Endothelial cell of umbilical vein (primary cell): ENCODE measurements at places on chromosomes 16 and 17. TPM values are rescaled to one million over a fixed set of nuclear protein-coding genes. Genes with fewer than 3 reads are reported as not detected.

ALOX12 gene
- polyA plus RNA-seq, result not detected in 2 replicates

DNA sequence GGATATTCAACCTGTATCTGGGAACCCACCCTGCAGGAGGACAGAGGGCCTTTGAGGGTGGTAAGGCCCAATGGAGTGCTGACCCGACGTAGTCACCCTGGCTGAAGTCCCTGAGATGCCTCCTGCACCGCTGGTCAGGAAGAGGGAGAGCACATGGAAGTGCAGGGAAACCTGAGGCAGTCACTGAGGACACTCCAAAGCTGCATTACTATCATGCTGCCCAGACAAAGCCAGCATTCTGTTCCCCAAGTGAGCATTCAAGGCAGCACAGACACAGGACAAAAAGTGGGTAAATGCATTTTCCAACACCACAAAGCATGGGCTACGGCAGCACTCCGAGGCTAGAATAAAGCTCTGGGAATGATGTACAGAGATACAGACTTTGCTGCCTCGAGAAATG lies 46.8 kb upstream of the BCAR1 start:
- DNase-seq, result no peak

DNA sequence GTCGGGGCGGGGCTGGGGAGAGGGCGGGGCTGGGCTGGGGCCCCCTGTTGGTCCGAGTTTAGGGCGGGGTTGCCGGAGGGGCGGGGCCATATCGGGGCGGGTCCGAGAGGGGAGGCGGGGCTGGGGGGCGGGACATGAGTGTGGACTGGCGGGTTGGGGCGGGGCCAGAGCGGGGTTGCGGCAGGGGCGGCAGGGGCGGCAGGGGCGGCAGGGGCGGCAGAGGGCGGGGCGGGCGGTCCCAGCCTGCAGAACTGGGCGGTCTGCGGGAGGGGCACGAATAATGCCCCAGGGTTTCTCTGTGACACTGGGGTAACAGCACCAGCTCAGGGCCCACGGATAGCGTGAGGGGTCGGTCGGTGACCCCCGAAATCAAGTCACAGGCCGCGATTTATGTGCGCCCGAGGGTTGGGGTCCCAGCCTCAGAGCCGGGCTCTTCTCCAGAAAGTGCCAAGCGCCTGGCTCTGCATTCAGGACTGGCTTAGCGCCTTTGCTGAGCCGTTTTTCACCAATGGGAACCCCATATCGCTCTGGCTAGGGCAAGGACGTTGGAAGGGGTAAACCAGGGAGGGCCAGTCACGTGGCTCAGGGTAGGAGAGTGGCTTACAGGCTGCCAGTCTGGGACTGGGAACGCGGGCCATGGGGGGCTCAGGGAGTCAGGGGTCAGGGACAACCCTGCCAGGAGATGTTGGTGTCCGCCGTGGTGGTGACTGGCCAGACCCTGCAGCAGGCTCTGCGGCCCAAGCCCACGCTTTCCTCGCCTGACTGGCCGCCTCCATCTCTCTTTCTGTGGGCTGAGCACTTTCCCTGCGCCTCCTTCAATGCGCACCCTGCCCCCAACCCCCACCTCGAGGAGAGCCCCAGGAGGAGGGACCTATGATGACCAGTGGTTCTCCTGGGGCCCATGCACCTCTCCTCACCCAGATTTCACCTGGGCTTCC lies 1.2 kb upstream of the METTL26 start:
- no peak for DNase-seq

GRCh38 chr17:63171428-63172393 lies 205.7 kb downstream of the TANC2 start:
- peak; percentile 61 for DNase-seq

DNA sequence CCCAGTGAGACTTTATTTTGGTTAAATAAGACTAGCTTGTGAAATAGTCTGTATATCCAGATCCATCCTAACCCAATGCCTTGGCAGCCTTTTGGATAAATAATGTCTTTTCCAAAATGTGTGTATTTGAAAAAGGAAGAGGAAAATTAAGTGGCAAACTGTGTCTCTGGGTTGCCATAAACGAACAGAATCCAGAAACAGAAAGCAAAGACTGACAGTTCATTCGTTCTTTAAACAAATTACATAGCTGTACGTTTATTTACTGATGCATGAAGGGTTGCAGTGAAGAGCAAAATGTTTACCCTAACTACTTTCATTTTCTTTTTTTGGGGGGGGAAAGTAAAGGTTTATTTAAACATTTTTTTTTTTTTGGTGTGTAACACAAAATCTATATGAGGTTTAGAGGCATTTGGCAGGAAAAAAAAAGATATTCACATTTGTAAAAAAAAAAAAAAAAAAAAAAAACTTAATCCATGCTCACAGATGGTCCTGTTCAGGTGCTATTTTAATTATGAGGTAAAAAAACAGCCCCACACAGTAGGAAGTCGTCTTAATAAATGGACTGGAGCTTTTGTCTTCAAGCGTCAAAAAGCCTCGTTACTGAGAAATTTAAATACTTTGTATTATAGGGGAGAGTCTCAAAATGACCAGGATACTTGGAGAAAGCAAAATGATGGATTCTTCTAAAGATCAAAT lies 245.9 kb downstream of the FTO start:
- DNase-seq, result no peak

DNA sequence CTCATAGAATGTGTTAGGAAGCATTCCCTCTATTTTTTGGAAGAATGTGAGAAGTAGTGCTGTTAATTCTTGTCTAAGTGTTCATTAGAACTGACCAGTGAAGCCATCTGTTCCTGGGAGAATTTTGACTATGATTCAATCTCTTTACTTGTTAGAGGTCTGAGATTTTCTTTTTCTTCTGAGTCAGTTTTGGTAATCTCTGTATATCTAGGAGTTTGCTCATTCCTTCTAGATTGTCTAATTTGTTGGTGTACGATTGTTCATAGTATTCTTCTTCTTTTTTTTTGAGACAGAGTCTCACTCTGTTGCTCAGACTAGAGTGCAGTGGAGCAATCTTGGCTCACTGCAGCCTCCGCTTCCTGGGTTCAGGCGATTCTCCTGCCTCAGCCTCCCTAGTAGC lies 20.4 kb downstream of the NFATC3 start:
- DNase-seq, result no peak

PPY gene
- polyA plus RNA-seq, result not detected in 2 replicates

DNA sequence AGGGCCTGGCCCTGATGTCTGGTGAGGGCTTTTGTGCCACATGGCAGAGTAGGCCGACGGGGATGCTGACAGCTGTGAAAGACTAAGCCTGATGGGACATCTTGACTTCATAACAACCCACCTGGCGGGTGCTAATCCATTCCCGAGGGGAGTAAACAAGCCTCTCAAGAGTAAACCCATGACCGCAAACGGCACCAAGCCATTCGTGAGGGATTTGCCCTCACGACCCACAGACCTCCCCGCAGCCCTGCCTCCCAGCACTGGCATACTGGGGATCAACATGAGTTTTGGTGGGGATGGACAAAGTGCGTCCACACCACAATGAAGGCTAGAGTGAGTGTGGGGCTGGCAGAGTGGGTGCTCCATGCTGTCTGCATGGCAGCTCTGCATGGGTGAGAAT lies 11.7 kb downstream of the RNF213 start:
- DNase-seq, result no peak

NCBP3 gene
- polyA plus RNA-seq, result 13.7 and 18.2 TPM in 2 replicates

DNA sequence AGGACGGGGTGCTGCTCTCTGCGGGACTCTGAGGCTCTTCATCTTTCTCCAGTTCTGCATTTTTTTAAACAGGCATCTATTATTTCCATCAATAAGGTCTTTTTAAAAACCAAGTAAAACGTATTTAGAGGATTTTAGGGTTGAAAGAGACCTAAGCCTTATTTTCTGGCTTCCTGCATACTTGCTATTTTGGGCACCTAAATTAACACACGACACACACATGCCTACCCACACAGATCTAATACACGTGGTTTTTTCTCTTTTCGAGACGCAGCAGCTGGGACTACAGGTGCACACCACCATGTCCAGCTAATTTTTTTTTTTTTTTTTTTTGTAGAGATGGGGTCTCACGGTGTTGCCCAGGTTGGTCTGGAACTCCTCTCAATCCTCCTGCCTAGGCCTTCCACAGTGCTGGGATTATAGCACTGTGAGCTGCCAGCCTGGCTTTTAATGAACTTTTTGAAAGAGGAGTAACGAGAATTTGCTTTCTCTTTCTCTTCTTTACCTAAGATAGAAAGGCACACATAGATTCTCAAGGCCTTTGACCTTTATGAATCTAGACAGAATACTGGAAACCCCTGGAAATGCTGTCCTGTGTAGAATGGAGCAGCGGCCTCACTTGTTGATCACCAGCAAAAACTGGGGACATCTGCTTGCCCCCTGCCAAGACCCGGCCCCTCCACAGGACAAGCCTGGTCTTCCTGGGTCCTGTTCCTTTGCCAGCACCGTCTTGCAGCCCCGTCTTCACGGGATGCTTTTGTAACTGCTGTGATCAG lies 13.8 kb downstream of the DNAAF8 start:
- no peak for DNase-seq

DNA sequence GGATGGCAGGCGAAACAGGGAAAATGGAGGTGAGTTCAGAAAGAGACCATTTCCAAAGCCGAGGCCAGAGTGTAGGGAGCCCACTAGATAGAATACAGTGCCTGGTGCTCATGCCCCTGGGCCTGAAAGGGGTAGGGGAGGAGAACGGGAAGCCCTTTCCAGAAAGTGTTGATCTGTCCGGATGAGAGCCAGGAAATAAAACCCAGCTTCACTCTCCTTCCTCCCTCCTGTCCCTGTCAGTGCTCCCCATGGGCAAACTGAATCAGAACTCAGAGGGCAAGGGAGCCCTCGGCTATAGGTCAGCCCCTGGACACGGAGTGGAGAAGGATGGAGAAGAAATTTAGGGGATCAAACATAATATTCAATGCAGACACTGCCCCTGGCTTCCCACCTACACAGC lies 57.7 kb upstream of the RPL38 start:
- DNase-seq, result no peak

- no peak for DNase-seq
Observed at GRCh38 chr17:81037026-81037797, 2.3 kb downstream of the BAIAP2 start.

OR3A2 gene
- 0.10 and 0.11 TPM in 2 replicates for polyA plus RNA-seq

GRCh38 chr17:70295731-70296130 lies 126.4 kb downstream of the KCNJ2 start:
- DNase-seq, result no peak

DNA sequence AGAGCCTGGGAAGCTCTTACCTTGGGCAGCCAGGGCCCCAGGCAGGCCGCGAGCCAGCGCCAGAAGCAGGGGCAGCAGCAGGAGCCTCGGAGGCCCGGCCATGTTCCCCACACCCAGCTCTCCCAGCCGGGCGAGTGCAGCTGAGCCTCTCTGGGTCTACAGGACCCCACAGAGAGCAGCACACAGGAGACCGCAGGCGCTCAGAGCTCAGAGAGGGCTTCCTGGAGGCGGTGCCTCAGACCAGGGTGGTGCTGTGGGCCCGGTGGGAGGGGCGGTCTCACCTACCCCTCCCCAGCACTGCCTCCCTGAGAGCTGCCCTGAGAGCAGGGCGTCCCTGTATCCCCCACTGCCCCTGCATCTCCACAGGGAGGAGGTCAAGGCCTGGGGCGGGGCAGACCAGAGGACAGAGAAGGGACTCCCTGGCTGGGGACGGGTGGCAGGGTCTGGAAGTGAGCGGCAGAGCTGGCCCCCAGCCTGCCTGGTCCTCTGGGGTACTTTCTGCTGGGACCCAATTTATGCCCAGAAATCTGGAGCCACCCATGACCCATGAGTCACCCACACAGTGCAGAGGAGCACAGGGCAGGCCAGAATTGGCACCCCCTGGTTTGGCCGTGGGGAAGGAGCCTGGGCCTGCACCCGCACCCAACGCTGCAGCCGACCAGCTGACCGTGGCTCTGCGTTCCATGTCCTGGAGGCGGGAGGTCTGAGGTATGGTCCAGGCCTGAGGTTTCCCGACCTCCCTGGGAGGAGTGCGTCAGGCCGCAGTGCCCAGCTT lies at the start of gene CD7:
TSS of gene CD7 (minus strand) at position 215 of the 775 bp plus-strand sequence. CDS start at position 102, 113 bp downstream.
- no peak for DNase-seq

KCNH6 gene
- polyA plus RNA-seq, result 0.07 and 0.13 TPM in 2 replicates

- DNase-seq, result no peak
Observed at GRCh38 chr17:48792033-48792798, 24.8 kb downstream of the TTLL6 start.

GRCh38 chr17:15965528-15965927 lies 20.6 kb downstream of the ADORA2B start:
- no peak for DNase-seq

GRCh38 chr16:51919736-51920135 lies 627.2 kb downstream of the TOX3 start:
- DNase-seq, result no peak

GRCh38 chr16:4337540-4338088 lies 13.5 kb downstream of the PAM16 start:
- DNase-seq, result no peak

RNF157 gene
- 0.07 and 0.13 TPM in 2 replicates for polyA plus RNA-seq

THAP11 gene
- polyA plus RNA-seq, result 25.9 and 27.5 TPM in 2 replicates

PLA2G10 gene
- polyA plus RNA-seq, result 0.18 and 0.25 TPM in 2 replicates
